Chondrocyte (in vitro differentiated cells): ENCODE measurements at places on chromosomes 5 and 9. TPM values are rescaled to one million over a fixed set of nuclear protein-coding genes. Genes with fewer than 3 reads are reported as not detected.

The FAM151B gene
- 5.7 to 7.1 TPM (median 7.1 TPM) in 3 replicates for total RNA-seq

The TICAM2 gene
- total RNA-seq = 3.2 to 4.7 TPM (median 4.0 TPM) in 3 replicates

The GRIA1 gene
- total RNA-seq = 0.55 to 13.9 TPM (median 0.77 TPM) in 3 replicates

The ANKRD31 gene
- total RNA-seq = 0.10 to 0.24 TPM (median 0.18 TPM) in 3 replicates

The BTNL9 gene
- not detected in 3 replicates for total RNA-seq

The SLC1A3 gene
- 1.3 to 5.1 TPM (median 1.8 TPM) in 3 replicates for total RNA-seq

The CPEB4 gene
- total RNA-seq = 24.7 to 27.7 TPM (median 27.1 TPM) in 3 replicates

The PCDHB13 gene
- 2.4 to 2.9 TPM (median 2.9 TPM) in 3 replicates for total RNA-seq

The SLC30A5 gene
- total RNA-seq = 72.7 to 97.1 TPM (median 75.1 TPM) in 3 replicates

The GRXCR2 gene
- not detected in 3 replicates for total RNA-seq

GRCh38 chr5:65981548-65981947 is 55.2 kb downstream of the ERBIN start:
- H3K4me1 ChIP-seq = peaks cover 46% of the 10 kb centered on the region
- DNase-seq = no peak
- no peaks in the 10 kb centered on the region for H3K36me3 ChIP-seq
- H3K27ac ChIP-seq = peak overlapping the region; percentile 24
- no peak overlapping the region for H3K4me3 ChIP-seq

DNA sequence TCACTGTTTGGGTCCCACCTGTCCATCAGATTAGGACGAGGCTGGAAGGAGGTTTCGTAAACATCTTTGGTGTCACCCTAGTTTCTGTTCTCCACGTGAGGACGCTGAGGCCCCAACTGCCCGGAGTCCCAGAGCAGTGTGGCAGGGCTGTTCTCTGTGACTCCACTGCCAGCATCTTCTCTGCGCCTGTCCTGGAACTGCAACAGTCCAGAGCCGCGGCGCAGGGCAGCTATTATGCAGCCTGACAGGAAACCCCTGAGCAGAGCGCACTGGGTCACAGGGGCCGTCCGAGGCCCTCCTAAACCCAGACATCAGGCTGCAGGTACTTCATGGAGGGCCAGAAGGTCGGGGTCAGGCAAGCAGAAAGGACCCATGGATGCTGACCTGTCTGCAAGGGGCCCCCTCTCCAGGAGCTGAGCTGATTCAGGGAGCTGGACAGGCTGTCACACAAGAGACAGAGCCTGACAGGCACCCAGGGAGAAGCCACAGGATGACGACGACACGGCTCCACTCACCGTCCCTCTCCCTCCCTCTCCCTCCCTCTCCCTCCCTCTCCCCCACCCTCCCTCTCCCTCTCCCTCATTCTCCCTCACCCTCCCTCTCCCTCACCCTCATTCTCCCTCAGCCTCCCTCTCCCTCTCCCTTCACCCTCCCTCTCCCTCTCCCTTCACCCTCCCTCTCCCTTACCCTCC is 31.7 kb downstream of the DBH start:
- H3K27ac ChIP-seq = no peak overlapping the region
- H3K36me3 ChIP-seq = no peaks in the 10 kb centered on the region
- no peak overlapping the region for H3K4me3 ChIP-seq
- H3K27me3 ChIP-seq = peaks cover 14% of the 10 kb centered on the region

- H3K36me3 ChIP-seq = no peaks in the 10 kb centered on the region
- peaks cover 4% of the 10 kb centered on the region for H3K27me3 ChIP-seq
- no peaks in the 10 kb centered on the region for H3K4me1 ChIP-seq
- H3K4me3 ChIP-seq = no peak overlapping the region
- DNase-seq = no peak
Measured at GRCh38 chr5:79829260-79829659, 139.6 kb downstream of the CMYA5 start.

DNA sequence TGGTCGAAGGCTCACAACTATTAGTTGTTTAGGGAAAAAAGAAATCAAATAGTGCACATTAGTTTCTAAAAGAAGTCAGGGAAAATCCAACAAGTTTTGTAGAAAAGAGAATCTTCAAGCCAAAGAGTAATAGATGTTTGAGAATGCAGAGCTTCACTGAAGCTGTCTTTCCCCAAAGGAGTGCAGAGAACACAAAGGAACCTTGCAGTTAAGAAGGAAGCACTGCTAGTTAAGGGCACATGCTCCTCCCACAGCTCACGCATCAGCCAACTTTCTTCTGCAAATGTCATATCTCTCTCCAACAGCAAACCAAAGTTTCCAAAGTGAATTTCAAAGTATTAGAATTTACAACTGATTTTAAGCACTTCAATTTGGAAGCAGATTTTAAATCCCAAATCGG is 116.4 kb upstream of the FST start:
- peaks cover 51% of the 10 kb centered on the region for H3K4me1 ChIP-seq
- DNase-seq = no peak
- H3K4me3 ChIP-seq = no peak overlapping the region
- no peaks in the 10 kb centered on the region for H3K27me3 ChIP-seq

- DNase-seq = no peak
- no peak overlapping the region for H3K27ac ChIP-seq
- H3K27me3 ChIP-seq = no peaks in the 10 kb centered on the region
- H3K36me3 ChIP-seq = peaks cover 28% of the 10 kb centered on the region
Measured at GRCh38 chr9:13151489-13151888, 128.0 kb downstream of the MPDZ start.

- H3K4me3 ChIP-seq = no peak overlapping the region
- H3K27me3 ChIP-seq = no peaks in the 10 kb centered on the region
- no peaks in the 10 kb centered on the region for H3K36me3 ChIP-seq
- no peak overlapping the region for H3K27ac ChIP-seq
Measured at GRCh38 chr9:127711226-127711701, 4.2 kb downstream of the PTRH1 start.

- H3K36me3 ChIP-seq = no peaks in the 10 kb centered on the region
- peaks cover 4% of the 10 kb centered on the region for H3K27me3 ChIP-seq
- no peaks in the 10 kb centered on the region for H3K4me1 ChIP-seq
- H3K4me3 ChIP-seq = no peak overlapping the region
Measured at GRCh38 chr5:174251305-174252000, 205.9 kb downstream of the NSG2 start.

- H3K27ac ChIP-seq = peak overlapping the region; percentile 49
- H3K36me3 ChIP-seq = no peaks in the 10 kb centered on the region
- no peak overlapping the region for H3K4me3 ChIP-seq
- no peaks in the 10 kb centered on the region for H3K27me3 ChIP-seq
- H3K4me1 ChIP-seq = peaks cover 32% of the 10 kb centered on the region
- DNase-seq = peak; percentile 64
Measured at GRCh38 chr5:132474881-132475496, 15.6 kb downstream of the IRF1 start.

DNA sequence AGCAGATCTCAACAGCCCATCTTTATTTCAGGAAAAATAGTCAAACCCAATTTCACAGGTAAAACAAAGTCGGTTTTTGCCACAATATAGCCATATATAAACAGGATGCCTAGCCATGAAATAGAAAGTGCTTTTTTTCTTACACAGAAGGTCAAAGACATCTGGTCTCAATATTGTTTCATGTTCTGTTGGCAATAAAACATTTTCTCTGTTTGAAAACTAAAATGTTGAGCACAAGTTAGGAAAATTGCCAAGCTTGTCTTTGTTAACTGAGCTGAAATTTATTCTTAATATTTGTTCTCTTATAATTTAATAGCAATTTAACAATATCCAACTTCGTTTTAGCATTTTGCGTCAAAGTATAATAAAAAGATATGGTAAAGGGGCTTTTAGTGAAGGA is 673.4 kb downstream of the DTWD2 start:
- no peak for DNase-seq
- H3K27ac ChIP-seq = no peak overlapping the region
- no peaks in the 10 kb centered on the region for H3K27me3 ChIP-seq
- no peaks in the 10 kb centered on the region for H3K4me1 ChIP-seq
- no peaks in the 10 kb centered on the region for H3K36me3 ChIP-seq

DNA sequence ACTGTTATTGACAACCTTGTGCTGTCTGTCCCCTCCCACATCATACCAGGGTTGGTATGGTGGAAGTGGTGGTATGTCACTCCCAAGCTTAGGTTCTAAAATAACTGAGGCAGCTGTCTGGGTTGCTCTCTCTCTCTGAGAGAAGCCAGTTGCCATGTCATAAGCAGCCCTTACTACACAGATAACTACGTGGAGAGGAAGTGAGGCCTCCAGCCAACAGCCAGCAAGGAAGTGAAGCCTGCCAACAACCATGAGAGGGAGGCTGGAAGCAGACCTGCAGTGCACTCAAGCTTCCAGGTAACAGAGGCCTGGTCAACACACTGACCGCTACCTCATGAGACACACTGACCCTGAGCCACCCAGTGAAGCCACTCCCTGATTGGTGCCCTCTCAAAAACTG is 18.6 kb downstream of the CTNNAL1 start:
- no peaks in the 10 kb centered on the region for H3K27me3 ChIP-seq
- peaks cover 10% of the 10 kb centered on the region for H3K4me1 ChIP-seq
- no peak overlapping the region for H3K27ac ChIP-seq
- H3K4me3 ChIP-seq = no peak overlapping the region
- DNase-seq = no peak
- H3K36me3 ChIP-seq = peaks cover 11% of the 10 kb centered on the region

GRCh38 chr9:110157823-110158664 is 49.9 kb downstream of the C9orf152 start:
- H3K36me3 ChIP-seq = peaks cover 13% of the 10 kb centered on the region
- peaks cover 28% of the 10 kb centered on the region for H3K4me1 ChIP-seq
- no peak for DNase-seq
- H3K27me3 ChIP-seq = no peaks in the 10 kb centered on the region
- no peak overlapping the region for H3K27ac ChIP-seq
- H3K4me3 ChIP-seq = no peak overlapping the region

DNA sequence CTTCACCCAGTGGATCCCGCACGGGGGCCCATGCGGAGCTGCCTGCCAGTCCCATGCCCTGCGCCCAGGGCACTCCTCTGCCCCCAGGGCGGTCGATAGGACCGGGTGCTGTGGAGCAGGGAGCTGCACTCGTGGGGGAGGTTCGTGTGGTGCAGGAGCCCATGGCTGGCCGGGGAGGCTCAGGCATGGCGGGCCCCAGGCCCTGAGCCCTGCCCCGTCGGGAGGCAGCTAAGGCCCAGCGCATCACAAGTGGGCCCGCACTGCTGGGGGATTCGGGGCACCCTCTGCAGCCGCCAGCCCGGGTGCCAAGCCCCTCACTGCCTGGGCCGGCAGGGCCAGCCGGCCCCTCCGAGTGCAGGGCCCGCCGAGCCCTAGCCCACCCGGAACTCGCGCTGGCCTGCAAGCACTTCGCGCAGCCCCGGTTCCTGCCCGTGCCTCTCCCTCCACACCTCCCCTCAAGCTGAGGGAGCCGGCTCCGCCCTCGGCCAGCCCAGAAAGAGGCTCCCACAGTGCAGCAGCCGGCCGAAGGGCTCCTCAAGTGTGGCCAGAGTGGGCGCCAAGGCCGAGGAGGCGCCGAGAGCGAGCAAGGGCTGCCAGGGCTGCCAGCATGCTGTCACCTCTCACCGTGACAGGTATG is 221.1 kb upstream of the RORB start:
- no peaks in the 10 kb centered on the region for H3K36me3 ChIP-seq
- no peak overlapping the region for H3K4me3 ChIP-seq
- H3K27ac ChIP-seq = no peak overlapping the region
- H3K27me3 ChIP-seq = no peaks in the 10 kb centered on the region
- H3K4me1 ChIP-seq = no peaks in the 10 kb centered on the region
- DNase-seq = peak; percentile 87

DNA sequence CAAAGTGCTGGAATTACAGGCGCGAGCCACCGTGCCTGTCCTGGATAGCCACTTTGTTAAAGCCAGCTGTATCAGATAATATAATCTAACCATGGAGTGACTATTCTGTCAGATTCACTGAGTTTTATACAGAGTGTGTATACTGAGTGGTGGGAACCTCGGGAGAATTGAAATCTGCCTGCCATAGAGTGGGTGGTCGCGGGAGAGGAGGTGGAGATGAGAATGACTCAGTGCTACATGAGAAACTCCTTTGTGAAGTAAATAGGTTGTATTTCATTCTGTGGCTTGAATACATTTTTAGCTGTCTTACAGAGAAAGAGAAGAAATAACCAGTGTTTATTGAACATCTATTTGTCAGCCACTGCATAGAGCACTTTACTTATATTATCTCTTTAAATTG is 26.4 kb downstream of the ATP6V0E1 start:
- H3K4me3 ChIP-seq = no peak overlapping the region
- H3K4me1 ChIP-seq = peaks cover 38% of the 10 kb centered on the region
- H3K27me3 ChIP-seq = no peaks in the 10 kb centered on the region
- DNase-seq = no peak
- H3K27ac ChIP-seq = no peak overlapping the region
- no peaks in the 10 kb centered on the region for H3K36me3 ChIP-seq

DNA sequence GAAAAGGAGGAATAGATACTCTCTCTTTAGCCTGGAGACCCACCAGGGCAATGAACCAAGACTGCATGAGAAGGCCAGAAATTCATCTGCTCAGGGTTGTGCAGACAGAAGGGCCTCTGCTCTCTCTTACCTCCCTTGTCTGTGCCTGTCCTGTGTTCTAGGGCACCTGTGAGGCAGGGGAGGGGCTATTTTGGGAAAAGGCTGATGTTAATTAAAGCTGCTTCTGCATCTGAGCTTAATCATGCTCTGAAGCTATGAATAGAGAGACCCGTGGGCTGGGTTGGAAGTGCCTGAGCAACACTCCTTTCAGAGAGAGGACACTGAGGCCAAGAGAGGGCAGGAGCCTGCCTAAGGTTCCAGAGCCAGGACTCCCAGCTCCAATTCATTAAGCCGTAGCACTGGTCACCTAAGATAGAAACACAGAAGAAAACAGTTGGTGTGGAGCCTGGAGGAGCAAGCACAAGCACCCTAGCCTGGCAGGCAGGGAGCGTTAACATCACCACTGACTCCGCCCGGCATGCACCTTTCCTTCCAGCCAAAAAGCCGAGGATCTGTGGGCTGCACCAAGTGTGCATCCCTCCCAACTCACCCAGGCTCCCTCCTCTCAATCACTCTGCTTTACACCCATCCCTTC is 31.4 kb upstream of the STING1 start:
- peaks cover 15% of the 10 kb centered on the region for H3K4me1 ChIP-seq
- no peak for DNase-seq
- H3K36me3 ChIP-seq = no peaks in the 10 kb centered on the region
- no peak overlapping the region for H3K4me3 ChIP-seq
- no peak overlapping the region for H3K27ac ChIP-seq
- no peaks in the 10 kb centered on the region for H3K27me3 ChIP-seq

DNA sequence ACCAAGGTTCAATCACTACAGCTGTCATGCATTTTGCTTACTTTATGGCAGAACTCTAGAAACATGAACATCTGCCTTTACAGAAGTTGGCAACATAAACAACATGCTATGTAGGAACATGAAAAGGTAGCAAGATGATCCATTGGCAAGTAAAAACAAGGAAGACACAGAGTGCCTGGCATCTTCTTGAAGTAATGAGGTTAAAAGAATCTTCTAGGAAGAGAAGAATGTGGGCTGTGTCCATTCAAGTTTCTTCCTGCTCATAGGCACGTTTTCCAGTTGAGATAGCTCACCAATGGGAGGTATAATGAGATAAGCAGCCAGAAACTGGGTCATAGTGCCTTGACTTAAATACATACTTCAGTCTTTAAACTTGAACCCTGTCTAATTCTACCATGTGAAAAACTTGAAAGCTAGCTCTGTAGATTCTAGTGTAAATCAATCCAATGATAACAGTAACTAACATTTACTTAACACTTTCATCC is 109.4 kb upstream of the PRLR start:
- no peak overlapping the region for H3K4me3 ChIP-seq
- no peak overlapping the region for H3K27ac ChIP-seq
- H3K4me1 ChIP-seq = no peaks in the 10 kb centered on the region
- no peak for DNase-seq
- H3K27me3 ChIP-seq = no peaks in the 10 kb centered on the region
